ENCODE measurements at places on chromosomes 3 and 15. TPM values are rescaled to one million over a fixed set of nuclear protein-coding genes. Genes with fewer than 3 reads are reported as not detected.

Gene MKRN2OS
- not detected for total RNA-seq

GRCh38 chr3:42503251-42503924 is 945 bp downstream of the VIPR1 start:
- DNase-seq: no peak

DNA sequence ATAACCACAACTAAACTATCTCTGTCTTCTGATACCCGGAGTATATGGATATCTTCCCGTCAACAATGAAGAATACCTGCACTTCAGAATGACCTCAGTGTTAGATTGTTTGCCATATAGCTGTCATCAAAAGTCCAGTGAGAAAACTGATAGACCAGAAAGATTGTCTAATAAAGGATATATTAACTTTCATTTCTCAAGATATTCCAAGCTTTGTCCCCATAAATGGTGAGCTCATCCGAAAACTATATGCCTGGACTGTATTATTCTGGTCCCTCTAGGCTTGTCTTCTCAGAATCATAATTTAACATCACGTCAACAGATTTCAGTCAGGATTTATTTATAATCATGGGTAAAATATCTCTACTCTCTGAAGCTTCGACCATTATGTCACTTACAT is 100.5 kb downstream of the ATP8B4 start:
- DNase-seq: no peak

GRCh38 chr3:39264053-39264452 is 15.8 kb downstream of the CX3CR1 start:
- DNase-seq: no peak

DNA sequence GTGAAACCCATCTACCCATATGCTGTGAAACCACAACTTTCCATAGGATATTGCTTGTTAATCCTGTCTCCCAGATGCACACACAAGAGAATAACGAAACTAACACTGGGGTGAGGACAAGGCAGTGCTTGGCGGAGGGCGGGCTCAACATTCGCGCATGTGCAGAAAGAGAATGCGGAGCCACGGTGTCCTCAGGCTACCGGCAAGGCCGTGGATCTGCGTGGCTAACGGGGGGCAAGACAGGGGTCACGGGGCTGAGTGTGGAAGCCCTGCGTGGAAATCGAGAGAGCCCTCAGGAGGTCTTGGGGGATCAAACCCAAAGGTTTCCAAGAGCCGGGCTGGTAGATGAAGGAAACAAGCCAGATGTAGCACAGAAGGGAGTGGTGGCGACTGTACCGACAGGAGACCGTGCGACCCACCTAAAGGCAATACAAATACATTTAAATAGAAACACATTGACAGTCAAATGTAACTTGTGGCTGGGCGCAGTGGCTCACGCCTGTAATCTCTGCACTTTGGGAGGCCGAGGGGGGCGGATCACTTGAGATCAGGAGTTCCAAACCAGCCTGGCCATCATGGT is 48.5 kb upstream of the TRA2B start:
- DNase-seq: no peak

- no peak for DNase-seq
Observed at GRCh38 chr15:42461261-42461660, 29.7 kb downstream of the ZNF106 start.

Gene WDR73
- 14.7 TPM for total RNA-seq

- DNase-seq: no peak
Observed at GRCh38 chr15:31077941-31078340, 23.6 kb downstream of the TRPM1 start.

DNA sequence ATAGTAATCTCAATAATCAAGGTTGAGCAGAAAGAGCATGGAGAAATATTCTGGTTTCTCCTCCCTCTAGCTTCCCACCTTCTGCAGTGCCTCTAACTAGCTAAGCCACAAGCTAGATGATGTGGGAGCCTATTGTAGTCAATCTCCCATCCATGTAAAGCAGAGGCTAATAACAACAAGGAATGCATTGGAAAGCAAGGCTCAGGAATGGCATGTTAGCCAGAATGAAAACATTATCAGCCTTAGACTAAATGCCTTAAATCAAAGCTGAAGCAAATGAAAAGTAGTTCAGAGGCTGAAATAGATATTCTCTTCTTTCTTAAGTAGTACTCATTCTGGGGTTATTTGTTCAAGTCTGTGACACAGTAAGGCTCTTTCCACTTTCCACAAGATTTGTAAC is 350.3 kb upstream of the DPPA4 start:
- DNase-seq: no peak

DNA sequence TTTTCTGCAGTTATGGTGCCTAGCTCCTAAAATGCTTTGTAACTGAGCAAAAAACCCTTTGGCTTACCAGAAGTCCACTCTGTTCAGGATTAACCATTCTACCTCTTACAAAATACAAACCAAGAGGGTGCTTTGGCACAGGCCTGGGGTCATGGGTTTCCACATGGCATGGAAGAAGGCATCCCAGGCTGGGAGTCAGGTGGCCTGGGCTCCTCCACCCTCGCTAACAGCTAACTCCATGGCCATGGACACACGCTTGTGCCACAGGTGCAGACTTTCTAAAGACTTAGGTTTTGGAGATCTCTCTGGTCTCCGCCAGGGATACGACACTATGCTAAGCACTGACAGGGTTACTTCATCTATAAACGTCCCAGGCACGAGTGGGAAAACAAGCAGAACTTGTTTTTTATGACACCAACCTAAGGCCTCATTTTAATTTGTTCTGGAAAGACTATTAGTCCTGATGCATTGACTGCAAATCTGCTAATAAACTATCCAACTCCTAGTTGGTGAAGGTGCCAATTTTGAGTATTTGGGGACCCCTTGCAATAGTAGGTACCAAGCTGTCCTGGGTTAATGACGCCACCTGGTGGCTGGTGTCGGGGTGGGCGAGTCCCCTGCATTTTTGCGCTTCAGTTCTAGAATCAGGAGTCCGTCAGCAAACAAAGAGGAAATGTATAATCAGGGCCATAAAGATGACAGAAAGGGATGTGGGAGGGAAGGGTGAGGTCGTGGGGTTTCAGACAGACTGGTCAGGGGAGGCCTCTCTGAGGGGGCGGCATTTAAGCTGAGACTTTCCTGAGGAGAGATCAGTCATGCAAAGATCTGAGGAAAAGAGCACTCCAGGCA is 10.3 kb upstream of the ALDH1A3 start:
- DNase-seq: no peak

Data from left cardiac atrium (tissue), 4 donors.